Posterior vena cava (tissue), 2 donors: ENCODE measurements at places on chromosomes 1 and 21. TPM values are rescaled to one million over a fixed set of nuclear protein-coding genes. Genes with fewer than 3 reads are reported as not detected.

ACOT11 gene
- 10.3 TPM for total RNA-seq

TP73 gene
- total RNA-seq = not detected

TAS1R1 gene
- not detected for total RNA-seq

NPL gene
- total RNA-seq = 25.2 TPM

OLIG2 gene
- not detected for total RNA-seq

USH2A gene
- not detected for total RNA-seq

NCSTN gene
- total RNA-seq = 57.3 TPM

CELA2A gene
- not detected for total RNA-seq

C1orf94 gene
- total RNA-seq = not detected

TRAF3IP3 gene
- total RNA-seq = 3.1 TPM

KRTAP25-1 gene
- total RNA-seq = not detected

TRIM63 gene
- total RNA-seq = 0.29 TPM

AMY1A gene
- not detected for total RNA-seq

FCRL2 gene
- 0.19 TPM for total RNA-seq
